ENCODE measurements at places on chromosomes 5 and 9.
A peak's percentile ranks its signal among the peaks of the same experiment; 100 is the strongest.

- DNase-seq, result no peak
These were observed 177.9 kb downstream of the TSSK1B start for GRCh38 chr5:113256671-113257452.

DNA sequence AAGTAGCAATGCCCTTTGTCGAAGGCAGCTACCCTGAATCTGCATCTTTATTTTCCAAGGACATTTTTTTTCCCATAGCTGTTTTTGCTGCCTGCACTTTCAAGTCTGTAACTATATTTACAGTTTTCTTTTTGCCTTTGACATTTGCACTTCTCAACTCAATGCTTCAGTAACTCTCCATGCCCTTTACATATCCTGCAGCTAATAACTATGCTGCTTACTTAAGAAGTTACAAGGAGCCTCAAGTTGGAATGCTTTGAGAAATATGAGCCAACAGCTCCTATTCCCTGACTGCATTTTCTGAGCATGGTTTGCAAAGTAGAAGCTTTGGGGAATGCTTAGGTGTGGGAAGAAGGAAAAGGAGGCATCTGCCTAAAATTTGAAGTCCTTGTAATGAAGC lies 194.8 kb upstream of the TRPC7 start:
- DNase-seq, result no peak

DNA sequence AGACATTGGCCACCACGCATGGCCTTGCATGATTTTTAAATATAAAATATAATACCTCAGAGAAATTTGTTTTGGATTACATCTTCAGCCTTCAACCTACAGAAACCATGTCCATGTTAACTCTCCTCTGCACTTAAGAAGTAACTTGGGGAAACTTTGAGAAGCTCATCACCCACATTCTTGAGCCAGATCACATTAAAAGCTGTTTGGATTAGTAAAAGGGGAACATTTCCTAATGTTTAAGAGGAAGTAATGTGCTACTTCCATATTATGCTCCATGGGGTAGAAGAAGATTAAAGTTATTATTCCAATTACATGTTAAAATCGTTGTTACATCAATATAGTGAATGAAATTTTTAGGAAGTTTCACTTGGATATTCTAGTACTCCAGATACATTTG lies 10.4 kb upstream of the CEP120 start:
- DNase-seq, result no peak

DNA sequence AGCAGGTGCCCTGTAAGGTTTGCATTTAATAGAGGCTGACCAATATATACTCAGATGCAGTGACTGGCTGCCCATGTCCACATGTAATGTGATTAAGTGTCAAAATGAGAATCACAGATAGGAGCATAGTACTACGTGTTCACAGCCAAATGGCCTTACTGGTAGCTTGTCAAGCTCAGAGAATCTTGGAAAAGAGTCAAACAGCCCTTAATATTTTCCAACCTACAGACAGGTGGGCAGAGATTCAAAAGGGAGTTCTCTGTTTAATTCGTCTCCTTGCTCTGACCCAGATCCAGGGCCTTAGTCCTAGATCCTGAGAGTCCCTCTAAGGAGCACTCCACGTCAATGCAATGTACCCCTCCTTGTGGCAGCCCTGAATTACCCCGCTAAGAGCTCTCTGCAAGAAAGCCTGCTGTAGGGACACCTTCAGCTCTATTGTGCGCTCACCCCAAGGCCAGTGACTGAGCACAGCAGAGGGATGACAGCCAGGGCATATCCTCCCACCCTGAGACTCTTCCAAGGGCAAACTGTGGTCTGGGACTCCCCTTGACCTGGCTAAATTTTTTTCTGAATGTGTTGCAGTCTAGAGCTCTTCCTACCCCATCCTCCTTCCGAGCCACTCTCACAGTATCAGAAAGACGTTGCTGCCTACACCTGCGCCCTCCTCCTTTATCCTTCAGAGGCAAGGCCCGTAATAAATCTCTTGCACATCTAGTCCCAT lies 159.2 kb downstream of the SNCAIP start:
- DNase-seq, result no peak

DNA sequence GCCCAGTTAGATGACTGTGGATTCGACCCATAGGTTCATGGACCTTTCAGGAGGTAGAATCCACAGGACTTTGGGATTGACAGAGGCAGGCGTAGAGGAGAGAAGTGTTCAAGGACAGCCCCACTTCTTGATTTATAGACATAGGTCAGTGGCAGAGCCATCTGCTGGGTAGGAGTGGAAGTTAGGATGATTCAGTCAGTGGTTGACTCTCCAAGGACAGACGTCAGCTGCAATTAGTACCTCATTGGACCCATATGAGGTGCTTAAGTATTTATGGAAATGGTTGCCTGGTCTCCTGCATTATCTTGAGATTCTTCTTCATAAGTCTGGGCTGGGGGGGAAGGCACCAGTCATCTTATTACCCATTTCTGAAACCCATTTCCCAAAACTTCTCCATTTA lies 70.9 kb downstream of the SH3RF2 start:
- DNase-seq, result no peak

- no peak for DNase-seq
These were observed 47.4 kb downstream of the RNF180 start for GRCh38 chr5:64213011-64213410.

DNA sequence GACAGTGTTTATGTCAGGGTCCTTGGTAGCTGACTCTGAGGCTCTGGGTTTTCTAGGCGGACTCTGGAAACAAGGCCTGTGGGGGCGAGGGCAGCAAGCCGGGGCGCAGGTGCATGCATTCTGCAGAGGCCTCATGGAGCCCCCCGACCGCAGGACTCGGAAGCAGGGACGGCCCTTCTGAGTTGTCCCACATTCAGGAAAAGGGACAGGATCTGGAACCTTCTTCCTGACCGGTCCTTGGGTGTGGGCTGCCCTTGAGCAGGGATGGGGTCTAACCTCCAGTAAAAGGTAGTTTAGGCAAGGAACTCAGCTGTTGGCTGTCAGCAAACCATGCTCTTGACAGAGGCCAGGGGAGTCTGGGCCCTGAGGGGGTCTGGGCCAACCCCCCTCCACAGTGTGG lies 7.4 kb upstream of the COL5A1 start:
- no peak for DNase-seq

GRCh38 chr5:39422036-39422606 lies 2.7 kb downstream of the DAB2 start:
- peak; percentile 61 for DNase-seq

GRCh38 chr5:33903118-33903517 lies 11.3 kb upstream of the ADAMTS12 start:
- DNase-seq, result peak; percentile 24

DNA sequence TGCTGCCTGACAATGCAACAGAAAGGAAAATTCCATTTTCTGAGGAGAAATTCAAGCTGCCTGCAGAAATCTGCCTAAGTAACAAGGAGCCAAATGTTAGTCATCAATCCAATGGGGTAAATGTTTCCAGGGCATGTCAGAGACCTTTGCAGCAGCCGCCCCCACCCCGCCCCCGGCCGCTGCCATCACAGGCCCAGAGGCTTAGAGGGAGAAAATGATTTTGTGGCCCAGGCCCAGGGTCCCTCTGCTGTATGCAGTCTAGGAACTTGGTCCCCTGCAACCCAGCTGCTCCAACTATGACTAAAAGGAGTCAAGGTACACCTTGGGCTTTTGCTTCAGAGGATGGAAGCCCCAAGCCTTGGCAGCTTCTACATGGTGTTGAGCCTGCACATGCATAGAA lies 45.0 kb downstream of the VLDLR start:
- DNase-seq, result no peak

DNA sequence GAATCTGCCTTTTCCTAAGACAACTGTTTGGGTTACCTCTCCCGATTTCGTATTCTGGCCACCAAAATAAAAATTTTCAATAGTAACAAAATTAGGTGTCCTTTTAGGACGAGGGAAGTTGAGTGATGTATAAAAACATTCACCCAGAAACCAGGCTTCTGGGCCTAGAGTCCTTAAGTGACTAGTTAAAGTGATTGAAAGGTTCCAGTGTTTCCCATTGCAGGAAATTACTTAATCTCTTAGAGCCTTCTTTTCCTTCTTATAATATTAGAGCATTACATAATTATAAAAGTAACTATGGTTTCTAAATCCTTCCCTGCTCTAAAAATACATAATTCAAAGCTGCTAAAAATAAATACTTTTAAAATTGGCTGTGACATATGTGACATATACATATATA lies 7.3 kb downstream of the MCIDAS start:
- no peak for DNase-seq

DNA sequence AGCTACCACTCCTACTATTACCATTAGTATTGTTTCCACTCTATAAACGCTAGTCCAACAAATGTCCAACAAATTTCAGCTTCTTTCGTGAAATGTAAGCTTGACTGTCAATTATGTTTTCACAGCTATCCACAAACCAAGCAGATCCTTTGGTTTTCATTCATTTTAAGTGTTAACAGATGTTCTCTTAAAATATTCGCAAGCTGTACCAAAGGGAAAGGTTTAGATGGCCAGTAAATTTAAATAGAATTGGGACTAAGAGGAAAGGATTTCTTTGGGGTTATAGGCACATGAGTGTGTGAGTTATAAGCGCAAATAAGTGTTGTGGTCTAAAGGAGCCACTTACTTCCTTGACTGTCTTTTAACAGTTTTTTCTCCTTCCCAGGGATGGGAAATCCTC lies 136.8 kb upstream of the ADRA1B start:
- no peak for DNase-seq

- no peak for DNase-seq
These were observed 11.1 kb upstream of the PPP1R2B start for GRCh38 chr5:156838961-156839360.

DNA sequence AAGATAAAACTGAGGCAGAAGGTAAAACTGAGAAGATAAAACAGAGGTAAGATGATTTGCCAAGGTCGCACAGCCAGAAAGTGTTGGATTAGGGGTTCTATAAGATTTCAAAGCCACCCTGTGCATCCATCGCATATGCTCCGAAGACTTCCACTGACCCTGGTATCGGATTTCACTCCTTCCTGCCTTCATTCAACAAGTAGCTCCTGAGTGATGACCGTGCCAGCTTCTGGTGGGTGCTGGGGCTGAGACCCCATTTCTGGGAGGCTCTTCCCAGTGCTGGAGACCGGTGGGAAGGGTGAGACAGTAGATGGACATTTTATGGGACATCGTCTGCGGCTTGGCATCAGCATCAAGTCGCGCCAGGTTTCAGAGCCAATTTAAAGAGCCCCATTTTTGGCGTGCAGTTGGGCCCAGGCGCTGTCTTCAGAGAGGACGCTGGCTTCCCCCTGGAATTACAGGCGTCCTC lies 53.7 kb upstream of the DAB2IP start:
- DNase-seq, result no peak
